ENCODE measurements at places on chromosomes 2 and 18.

DNA sequence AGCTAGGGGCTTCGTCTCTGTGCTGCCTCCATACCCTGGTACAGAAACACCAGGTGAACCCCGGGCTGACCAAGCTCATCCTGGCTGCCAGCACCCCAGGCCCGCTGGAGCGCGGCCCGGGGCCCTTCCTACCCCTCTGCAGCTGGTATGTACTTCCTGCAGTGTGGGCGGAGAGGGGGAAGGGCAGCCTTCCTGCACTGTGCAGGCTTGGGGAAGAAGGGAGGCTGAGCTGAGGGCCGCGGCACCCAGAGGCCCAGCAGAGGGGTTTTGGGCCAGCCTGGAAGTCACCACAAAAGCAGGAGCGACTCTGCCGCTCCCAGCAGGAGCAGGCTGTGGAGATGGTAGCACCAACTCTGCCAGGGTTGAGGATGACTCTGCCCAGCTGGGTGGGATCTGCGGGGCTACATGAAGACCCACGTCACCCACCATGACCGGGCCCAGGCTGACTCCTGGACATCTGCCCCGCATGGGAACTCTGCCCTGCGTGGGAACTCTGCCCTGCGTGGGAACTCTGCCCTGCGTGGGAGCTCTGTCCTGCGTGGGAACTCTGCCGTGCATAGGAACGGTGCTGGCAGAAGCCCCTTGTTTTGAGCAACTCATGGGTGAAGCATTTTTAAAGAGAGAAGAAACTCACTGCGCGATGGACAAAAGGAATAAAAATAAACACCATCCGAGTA lies 273.3 kb downstream of the NDUFA10 start:
- no peak for DNase-seq

DNA sequence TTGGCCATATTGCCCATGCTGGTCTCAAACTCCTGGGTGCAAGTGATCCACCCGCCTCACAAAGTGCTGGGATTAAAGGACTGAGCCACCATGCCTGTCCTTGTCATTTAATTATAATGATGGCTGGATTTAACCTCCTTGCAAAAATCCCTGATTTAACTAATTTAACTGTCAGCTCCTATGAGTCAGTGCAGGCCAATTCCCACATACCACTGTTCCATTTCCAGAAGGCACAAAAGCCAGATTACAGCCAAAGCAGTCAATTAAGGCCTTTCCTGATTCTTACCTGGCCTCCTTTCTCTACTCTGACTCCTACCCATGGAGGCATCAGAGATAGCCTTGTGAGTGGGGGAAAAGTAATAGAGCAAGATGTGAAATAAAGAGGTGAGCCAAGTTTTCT lies 12.3 kb upstream of the SLC35F5 start:
- DNase-seq = no peak

DNA sequence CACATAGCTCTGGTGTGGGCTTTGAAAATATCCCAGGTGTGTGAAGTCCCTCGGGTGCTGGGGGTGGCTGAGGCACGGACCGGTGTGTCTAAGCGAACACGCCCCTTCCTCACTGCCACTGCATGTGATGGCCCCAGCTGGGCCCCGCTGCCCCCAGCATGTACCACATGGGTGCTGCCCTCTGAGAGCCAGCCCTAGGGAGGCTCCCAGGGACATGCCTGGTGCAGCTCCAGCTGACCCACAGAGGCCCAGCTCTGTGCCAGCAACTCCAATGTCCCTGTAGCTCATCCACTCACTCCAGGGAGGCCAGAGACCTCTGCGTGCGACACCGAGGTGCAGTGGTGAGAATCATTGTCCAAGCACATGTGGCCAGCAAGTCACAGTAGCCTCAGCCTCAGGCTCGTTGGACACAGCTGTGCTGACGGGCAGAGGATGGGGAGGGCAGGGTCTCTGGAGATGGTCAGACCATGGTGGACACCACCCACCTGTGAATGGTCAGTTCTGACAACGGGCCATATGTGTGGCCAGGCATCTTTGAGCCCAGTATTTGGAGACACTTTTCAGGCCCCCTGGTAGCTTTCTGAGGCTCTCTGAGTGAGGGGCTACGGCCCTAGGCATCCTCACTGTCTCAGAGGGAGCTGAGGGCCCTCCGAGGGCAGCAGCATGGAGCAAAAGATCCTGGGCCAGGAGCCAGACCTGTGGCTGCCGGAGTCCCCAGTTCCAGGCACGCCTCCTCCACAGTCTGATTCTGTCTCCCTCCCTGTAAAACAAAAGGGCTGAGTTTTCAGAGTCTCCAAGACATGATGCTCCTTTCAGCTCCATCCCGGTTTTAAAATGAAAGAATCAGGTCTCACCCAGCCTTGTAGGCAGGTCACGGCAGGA lies 220.7 kb downstream of the NDUFA10 start:
- no peak for DNase-seq

DNA sequence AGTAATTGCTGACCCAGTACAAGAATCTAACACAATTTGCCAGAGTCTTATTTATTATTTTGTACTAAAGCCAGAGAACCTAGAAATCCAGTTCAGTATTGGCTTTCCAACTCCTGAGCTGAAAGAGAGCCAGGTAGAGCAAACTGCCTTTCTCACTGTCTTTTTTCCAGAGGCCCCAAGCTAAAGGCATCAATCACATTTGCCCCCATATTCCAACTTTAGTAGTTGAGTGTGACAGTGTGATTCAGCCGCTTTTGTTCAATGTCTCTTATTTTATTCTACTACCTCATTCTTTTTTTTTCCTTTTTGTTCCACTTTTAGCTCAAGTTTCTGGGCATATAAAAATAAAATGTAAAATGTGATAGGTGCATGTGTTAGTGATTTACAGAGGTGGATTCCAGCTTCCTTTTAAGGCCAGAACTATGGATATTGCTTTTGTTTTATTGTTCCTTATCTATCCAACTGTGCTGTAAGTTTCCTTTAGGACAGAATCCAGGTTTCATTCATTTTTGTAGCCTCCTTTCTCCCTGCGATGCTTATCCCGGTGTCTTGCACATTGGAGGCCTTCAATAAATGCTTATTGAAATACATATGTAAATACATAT lies 153.0 kb downstream of the ZEB2 start:
- no peak for DNase-seq

DNA sequence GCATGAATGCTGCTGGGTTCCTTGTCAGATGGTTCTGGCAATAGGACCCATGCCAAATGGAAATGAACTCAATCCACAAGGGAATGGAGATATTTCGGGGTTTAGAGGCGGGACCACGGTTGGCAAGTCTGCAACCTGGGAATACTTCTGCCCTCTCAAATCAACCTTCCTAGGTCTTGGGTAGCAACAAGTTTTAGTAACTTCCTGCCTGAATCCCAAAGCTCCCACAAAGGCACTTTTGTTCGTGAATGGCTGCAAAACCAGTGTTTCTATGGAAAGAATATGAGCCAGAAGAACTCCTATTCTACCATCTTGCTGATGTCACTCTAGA lies 790.1 kb upstream of the SLC8A1 start:
- no peak for DNase-seq

- DNase-seq = no peak
These were observed 6.0 kb downstream of the GPC1 start for GRCh38 chr2:240441326-240441992.

DNA sequence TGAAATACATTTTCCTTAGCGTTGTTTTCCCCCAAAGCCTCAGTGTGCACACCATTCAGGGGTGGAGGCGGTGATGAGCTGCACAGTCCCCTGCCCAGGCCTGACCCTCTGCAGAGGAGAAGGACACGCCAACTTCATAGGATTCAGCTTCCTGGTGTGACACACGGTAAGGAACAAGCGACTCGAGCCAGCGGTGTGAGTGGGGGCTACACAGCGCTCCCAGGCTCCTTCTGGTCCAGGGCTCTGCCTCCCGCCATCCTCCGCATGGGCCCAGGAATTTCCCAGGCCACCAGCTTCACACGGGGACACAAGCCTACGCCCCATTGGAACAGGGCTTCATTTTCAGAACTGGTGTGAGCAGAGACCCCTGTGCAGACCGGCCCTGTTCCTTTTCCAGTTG lies 272.1 kb downstream of the HDAC4 start:
- no peak for DNase-seq

DNA sequence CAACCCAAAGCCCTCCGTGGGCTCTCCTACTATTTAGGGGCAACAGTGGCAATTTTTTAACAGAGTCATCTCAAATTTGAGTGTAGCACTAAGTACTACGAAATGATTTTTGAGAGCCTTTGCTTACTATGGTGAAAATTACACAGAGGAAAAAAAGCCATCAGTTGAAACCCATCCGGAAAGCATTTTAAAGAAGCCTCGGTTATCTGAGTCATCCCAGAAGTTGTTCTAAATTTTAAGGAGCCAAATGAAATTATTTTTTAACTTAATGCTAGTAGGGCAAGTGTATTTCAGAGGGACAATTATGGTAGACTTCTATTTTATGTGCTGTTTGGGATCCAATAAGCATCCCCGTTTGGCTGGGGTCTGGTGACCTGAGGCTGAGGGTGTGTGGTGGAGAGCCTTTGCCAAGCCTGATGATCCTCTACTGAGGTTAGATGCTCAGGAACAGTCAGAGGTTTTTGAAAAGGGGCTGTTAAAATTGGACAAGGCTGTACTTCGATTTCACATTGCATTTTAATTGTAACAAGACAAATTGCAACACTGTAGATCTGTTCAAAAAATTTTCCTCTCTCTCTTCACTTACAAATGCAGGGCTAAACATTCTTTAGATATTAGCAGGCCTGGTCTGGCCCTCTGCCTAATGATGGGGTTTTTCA lies 47.0 kb downstream of the RAPGEF4 start:
- no peak for DNase-seq
